ENCODE measurements at places on chromosomes 16 and 17.
A peak's percentile ranks its signal among the peaks of the same experiment; 100 is the strongest.

GRCh38 chr17:36104701-36105181 is 1.1 kb downstream of the CCL4 start:
- no peaks in the 10 kb centered on the region for H3K36me3 ChIP-seq
- no peak overlapping the region for H3K27ac ChIP-seq
- no peak overlapping the region for H3K4me3 ChIP-seq
- no peaks in the 10 kb centered on the region for H3K4me1 ChIP-seq
- no peak for DNase-seq

DNA sequence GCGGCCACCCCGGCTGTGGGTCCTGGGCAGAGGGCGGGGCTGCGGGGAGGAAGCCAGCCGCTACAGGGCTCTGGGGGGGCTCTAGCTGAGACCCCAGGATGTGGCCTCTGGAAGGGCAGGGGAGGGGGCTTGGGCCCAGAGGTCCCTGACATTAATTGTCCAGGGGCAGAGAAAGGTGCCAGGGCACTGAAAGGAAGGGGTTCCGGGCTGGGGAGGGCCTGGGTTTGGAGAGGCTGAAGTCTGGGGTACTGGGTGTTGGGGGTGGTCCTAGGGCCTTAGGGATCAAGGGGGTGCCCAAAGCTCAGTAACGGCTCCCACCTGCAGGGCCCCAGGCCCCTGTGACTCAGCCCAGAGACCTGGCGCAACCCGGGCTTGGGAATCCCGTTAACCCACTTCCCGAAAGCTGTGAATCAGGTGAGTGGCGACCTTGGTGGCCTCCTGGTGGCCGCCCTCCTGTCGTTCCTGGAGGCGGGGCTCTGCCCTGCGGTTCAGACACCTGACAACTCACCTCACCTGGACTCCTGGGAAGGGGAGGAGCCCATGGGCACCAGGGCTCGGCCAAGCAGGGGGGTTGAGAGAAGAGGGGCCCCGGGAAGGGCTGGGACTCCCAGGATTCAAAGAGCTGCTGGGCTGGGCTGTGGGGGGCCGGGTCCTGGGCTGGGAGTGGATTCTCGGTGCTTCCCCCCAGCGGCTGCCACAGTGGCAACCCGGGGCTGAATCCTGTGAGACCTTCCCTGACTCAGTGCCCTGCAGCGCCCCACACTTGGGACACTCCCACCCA is 465 bp upstream of the PRSS22 start:
- no peak for DNase-seq
- H3K36me3 ChIP-seq, result peaks cover 9% of the 10 kb centered on the region
- H3K27ac ChIP-seq, result peak overlapping the region; percentile 77
- peaks cover 30% of the 10 kb centered on the region for H3K27me3 ChIP-seq

DNA sequence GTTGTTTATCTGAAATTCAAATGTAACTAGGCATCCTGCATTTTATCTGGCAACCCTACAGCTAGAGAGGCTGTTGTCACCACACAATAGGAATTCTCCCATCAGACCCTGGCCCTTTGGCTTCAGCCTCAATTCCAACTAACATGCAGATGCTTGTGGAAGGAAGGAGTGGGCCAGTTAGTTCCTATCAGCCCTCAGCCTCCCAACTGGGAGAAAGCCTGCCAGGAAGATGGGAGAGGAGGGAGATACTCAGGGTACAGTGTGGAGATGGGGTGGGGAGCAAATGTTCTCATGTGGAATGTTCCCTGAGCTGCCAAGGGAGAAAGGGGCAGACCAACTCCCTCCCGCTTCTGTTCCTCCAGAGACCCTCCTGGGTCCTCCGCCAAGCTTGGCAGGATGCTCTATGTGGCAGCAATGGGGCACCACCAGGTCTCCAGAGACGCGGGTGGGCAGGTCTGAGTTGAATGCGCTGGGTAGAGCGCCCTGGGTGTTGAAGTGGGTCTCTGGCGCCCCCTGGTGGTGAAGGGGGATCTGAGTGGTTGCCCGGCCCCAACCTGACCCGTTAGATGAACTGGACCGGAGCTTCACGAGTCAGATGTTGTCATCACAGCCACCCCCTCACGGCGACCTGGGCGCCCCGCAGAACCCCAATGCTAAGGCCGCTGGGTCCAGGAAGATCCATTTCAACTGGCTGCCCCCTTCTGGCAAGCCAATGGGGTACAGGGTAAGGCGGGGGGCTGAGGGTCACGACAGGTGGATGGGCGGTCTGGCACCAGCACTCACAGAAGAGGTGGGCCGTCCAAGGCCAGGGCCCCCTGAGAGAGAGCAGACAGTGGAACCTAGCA is 15.2 kb downstream of the GALK1 start:
- no peaks in the 10 kb centered on the region for H3K36me3 ChIP-seq
- H3K27me3 ChIP-seq, result no peaks in the 10 kb centered on the region
- no peak overlapping the region for H3K4me3 ChIP-seq
- H3K4me1 ChIP-seq, result peaks cover 9% of the 10 kb centered on the region

- no peak overlapping the region for H3K4me3 ChIP-seq
- no peaks in the 10 kb centered on the region for H3K27me3 ChIP-seq
- H3K27ac ChIP-seq, result peak overlapping the region; percentile 16
- no peaks in the 10 kb centered on the region for H3K4me1 ChIP-seq
- DNase-seq, result no peak
These were observed 66.3 kb upstream of the ENDOV start for GRCh38 chr17:80348551-80349150.
